Astrocyte (in vitro differentiated cells and primary cell): ENCODE measurements at places on chromosomes 16 and 17.

DNA sequence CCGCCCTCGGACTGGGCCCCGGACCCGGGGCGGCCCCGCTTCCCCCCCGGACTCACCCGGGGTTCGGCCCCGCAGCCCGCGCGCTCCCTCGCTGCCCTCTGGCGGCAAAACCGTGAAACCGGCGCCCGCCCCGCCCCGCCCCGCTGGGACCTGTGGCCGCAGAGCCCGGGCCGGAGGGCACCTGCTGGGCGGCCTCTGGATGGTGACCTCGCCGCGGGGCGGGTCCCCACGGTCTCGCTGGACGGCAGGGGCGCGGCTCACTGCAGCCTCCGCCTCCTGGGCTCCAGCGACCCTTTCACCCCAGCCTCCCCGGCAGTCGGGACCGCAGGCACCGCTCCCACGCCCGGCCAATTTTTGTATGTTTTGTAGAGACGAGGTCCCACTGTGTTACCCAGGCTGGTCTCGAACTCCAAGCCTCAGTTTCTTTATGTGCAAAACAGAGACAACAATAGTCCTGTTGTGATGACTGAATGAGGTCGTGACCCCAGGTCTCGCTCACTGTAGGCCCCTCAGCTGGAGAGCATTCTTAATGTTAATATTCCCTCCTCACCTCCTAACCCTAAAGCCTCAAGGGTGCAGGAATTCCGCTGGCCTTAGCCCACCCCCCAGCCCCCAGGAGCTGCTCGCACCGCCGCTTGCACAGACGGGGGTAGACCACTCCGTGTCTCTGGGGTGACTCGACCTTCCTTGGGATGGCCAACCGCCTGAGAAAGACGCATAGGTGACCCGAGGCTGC lies 33.7 kb upstream of the RPH3AL start:
- no peak for DNase-seq

GRCh38 chr17:68205808-68206720 lies 41.8 kb upstream of the AMZ2 start:
- DNase-seq, result no peak

GRCh38 chr16:74107795-74108610 lies 188.6 kb upstream of the PSMD7 start:
- no peak for DNase-seq

DNA sequence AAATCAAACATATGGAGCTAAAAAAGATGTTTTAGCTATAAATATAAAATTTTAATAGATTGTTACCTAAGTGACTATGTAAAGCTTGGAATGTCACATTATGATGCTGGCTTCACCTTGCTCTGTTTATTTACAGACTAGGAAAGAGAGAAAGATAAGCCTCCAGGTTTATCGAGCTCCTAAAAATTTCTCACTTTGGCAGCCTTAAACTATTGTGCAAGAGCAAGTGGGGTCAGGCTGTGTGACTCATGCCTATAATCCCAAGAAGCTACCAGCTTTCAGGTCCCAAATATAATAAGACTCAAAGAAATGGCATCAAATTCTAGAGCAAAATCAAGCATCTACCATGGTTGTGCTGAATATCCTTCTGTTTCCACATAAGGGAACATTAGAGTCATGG lies 34.3 kb upstream of the PRSS54 start:
- DNase-seq, result peak; percentile 11

DNA sequence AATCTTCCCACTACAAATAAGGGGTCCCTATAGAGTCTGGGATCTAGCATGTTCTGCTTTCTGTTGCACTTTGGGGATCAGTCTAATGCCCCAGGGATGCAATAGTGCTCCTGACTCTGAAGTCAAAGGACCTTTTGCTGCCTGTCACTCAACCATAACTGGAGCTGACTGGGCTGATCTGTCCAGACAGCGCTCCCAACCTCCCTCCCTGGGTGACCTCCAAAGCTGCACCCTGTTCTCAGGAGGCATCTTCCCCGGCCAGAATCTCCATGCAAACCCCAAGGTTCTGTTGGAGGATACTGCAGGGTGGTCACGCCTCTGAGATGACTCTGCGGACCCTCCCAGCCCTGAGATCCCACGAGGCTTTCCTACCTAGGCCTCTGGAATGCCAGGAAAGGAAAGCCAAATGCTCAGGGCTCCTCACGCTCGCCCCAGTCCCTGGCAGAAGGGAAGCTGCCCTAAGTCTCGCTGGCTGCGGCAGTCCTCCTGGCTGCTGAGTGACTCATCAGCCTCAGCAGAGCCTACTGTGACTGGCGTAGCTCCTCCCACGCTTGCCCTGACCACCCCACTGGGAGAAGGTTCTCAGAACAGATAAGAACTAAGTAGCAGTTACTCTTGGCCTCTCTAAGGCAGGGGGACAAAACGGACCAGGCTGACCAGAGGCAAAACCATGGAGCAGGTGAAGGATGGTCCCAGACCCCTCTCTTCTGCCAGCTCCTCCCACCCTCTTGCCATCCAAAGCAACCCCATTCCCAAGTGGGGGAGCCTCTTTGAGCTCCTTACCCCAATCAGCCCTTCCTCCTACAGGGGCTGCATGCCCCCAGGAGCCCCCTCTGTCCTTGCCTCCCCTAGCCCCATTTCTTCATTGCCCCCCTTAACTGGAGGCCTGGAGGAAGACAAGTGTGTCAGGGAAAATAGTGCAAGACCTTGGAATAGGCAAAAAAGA lies 124.1 kb upstream of the TNRC6C start:
- peak; percentile 93 for DNase-seq

GRCh38 chr16:10850478-10850850 lies 26.5 kb upstream of the CIITA start:
- DNase-seq, result no peak

DNA sequence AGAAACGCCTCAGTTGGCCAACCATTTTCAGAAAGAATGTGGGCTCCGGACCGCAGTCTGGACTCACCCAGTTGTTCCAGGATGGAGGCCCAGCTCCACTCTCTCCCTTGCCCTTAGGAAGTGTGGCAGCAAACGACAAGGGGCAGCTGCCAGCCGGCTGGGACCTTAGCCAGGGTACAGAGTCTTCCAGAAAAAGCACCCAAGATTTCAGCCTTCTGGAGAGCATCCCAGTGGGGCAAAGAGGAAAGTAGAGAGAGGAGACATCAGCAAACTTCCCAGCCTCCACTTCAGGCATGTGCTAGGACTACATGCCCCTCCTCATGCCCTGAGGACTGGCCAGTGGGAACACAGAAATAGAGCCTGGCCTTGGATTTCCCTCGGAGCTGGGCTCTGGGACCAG lies 56.8 kb upstream of the SCNN1B start:
- no peak for DNase-seq

- no peak for DNase-seq
Measured at GRCh38 chr16:6482696-6483468, 849.8 kb upstream of the RBFOX1 start.

- DNase-seq, result no peak
Measured at GRCh38 chr17:40561871-40562611, 3.2 kb downstream of the CCR7 start.

- DNase-seq, result no peak
Measured at GRCh38 chr17:6670571-6670970, 19.0 kb downstream of the C17orf100 start.

DNA sequence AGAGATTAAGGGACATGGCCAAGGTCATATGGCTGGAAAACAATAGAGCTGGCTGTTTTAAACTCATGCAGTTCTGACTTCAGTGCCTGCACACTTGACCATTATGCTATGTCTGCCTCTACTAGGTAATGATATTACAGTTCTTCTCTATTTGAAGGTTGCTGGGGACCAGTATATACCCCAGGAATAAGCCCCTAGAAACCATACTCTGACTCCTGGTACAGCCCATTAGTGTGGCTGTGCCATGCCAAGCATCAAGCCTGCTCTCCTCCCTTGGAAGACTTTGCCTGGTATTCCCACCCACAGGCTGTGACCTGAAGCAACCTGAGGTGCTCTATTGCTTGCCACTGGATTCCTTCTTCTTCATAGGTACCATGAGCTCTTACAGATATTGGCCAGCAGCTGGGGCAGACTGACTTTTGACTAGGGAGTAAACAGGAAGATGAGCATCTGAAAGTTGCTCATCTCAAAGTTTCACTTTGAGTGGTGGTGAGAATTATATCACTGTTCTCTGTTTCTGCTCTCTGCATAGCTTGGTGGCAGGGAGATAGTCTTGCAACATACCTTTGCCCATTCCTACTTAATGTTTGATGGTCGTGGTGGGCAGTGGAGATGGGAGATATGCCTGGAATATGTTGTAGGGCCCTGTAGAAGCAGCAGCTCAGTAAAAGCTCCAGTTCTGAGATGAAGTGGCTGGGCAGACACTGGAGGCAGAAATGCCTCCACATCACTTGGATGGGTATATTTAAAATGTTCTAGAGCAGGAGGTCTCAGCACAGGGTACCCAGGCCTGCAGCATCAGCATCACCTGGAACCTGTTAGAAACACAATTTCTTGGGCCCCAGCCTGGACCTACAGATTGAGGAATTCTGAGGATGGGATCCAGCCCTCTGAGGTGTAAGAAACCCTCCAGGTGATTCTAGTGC lies 274.7 kb downstream of the HS3ST4 start:
- no peak for DNase-seq

- DNase-seq, result no peak
Measured at GRCh38 chr16:80692270-80692669, 112.1 kb downstream of the CDYL2 start.

DNA sequence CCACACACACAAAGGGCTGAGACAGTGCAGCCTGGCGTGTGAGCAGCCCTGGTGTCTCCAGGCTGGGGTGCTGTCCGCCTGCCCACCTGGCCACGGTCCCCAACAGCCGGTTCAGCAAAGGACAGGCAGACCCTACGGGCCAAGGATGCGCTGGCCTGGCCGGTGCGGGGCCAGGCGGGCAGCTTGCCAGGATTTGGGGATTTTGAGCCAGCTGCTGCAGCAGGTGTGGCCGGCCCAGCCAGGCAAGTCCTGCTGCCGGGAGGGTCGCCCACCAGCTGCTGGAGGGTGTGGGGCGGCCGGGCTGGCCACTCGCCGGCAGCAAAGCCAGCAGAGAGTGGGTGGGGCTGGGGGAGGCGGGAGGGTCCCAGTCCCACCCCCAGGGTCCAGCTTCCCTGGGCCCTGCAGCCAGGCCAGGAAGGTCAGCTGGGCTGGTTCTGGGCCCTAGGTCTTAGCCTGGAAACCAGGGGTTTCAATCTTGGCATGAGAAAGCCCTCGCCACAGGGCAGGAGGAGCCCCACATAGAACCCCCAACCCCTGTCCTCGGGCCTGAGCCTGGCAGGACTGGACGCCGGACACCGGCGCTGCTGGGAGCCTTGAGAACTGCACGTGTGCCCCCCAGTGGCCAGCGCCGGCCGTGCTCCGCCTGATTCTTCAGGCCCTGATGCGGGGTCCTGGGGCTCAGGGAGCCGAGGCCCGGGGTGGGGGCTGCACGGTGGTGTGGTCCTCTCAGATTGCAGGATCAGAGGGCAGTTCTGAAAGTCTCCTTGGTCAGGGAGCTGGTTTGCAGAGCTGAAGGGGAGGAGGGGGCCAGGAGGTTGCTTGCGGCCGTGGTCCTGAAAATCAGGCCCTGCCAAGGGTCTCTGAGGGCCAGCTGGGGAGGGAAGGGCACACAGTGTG lies 17.6 kb upstream of the SSTR5 start:
- no peak for DNase-seq

GRCh38 chr16:82175627-82176026 lies 5.6 kb upstream of the MPHOSPH6 start:
- DNase-seq, result no peak

- no peak for DNase-seq
Measured at GRCh38 chr17:41520821-41521521, 2.3 kb upstream of the KRT15 start.

GRCh38 chr16:55408661-55409060 lies 70.3 kb upstream of the MMP2 start:
- no peak for DNase-seq

DNA sequence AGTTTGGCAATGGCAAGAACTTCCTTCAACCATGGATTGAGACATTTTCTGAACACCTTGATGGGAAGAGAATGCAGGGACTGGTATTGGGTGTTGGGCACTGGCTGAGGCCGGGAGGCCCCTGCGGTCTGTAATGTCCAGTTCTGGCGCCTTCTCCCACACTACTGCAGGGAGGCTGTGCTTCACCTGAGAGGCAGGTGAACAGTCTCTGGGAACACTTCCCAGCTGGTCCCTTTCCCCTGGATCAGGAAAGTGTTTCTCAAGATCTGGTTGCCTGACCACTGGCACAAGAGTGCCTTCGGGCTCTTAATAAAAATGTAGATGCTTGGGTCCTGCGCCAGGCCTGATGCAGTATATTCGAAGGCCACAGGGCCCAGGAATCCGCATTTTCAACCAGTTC lies 28.5 kb upstream of the NAT9 start:
- no peak for DNase-seq

DNA sequence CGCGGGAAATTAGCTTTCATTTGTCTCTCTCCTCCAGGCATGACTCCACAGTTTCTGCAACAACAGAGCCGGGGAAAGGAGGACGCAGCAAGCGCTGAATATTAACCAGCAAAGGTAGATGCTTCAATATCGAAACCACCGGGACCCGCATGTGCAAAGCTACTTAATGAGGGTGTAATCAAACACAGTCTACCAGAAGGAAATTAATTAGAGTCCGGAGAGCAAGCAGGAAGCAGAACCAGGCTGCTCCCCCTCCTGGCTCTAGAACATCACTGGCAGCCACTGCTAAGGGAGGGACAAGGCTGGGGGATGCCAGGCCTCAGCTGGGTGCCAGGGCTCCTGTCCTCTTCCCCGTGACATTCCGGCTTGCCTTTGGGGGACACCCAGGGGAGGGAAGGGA lies 21.7 kb downstream of the LRRC75A start:
- no peak for DNase-seq

DNA sequence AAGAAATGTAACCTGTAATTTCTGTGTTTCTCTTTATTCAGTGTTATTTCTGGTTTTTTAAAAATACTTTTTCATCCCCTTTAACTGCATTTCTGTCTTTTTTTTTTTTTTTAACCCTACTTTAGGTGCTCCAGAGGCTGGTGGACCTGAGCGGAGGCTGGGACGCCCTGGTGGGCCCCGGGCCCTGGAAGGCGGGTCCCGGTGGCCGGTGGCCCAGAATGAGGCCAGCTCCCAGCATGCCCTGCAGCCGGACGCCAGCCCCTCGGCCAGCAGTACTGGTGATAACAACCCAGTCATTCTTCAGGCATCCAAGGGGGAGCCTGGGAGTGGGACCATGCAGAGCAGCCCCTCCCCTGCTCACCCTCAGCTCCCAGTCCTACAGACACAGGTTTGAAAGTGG lies 1.5 kb downstream of the SRCAP start:
- DNase-seq, result peak; percentile 63

DNA sequence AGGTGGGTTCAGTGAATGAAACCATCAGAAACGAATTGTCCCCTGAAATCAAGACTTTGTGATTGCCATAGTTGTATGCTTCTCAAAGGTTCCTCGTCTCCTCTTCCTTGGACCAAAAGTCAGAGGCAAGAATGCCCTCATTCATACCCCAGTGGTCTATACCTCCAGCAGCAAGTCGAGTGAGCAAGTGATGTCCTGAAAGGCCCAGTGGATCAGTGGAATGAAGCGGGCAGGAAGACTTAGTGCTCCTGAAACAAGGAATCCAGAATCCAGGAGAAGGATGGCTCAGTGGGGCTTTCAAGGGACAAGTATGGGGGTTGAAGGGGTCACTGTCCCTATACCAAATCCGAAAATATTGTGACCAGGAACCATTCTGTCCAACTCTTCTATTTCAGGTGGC lies 5.3 kb upstream of the ERBB2 start:
- DNase-seq, result no peak
